Memory B cell (primary cell): ENCODE measurements at places on chromosomes 13 and 19.

- no peak for DNase-seq
Measured at GRCh38 chr19:15137777-15138176, 30.6 kb downstream of the SYDE1 start.

GRCh38 chr19:1017115-1017905, 3.6 kb downstream of the TMEM259 start:
- no peak for DNase-seq

DNA sequence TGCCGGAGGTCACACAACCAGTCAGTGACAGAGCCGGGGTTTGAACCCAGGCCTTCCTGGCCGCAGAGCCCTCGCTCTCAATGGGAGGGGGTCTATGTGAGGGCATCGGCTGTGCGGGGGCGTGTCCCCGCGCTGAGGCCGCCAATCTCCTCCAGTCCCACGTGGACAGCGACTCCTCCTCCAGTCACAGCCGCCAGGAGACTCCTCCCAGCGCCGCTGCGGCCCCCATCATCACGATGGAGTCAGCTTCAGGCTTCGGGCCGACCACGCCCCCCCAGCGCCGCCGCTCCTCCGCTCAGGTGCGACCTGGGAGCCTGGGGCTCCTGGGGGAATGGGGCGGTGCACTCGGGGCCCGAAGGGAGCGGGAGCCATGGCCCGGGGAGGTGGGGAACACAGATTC, 6.0 kb downstream of the SPRED3 start:
- DNase-seq = no peak

- DNase-seq = no peak
Measured at GRCh38 chr13:71148396-71148795, 718.6 kb downstream of the DACH1 start.

- DNase-seq = peak; percentile 45
Measured at GRCh38 chr19:33430674-33431277, 57.3 kb downstream of the CEBPG start.

- DNase-seq = no peak
Measured at GRCh38 chr13:52945348-52945747, 83.3 kb upstream of the OLFM4 start.

DNA sequence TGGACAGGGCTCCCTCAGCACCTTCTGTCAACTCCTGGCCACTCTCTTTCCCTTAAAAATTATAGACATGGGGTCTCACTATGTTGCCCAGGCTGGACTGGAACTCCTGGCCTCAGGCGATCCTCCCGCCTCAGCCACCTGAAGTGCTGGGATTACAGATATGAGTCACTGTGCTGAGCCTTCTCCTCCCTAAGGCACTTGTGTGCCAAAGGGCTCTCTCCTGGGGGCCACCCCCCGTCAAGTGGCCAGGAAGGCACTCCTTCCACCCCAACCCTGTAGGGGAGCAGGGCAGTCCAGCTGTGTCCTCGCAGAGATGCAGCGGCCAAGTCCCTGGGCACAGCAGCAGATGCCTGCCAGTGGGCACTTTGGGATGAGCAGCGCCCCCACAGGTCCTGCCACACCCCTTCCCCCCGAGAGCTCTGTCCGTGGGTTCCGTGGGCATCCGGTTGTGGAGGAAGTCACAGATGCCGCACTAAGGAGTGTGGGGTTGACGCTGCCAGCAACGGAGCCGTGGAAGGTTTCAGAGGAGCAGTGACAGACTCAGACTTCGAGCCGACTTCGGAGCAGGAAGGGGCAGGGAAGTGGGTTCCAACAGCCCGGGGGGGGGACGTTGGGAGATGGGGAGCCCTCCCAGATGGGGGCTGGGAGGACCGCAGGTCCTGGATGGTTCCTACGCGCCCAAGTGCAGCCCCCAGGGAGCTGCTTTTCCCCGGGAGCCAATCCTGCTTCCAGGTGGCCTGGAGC, 3.3 kb upstream of the UQCR11 start:
- no peak for DNase-seq

DNA sequence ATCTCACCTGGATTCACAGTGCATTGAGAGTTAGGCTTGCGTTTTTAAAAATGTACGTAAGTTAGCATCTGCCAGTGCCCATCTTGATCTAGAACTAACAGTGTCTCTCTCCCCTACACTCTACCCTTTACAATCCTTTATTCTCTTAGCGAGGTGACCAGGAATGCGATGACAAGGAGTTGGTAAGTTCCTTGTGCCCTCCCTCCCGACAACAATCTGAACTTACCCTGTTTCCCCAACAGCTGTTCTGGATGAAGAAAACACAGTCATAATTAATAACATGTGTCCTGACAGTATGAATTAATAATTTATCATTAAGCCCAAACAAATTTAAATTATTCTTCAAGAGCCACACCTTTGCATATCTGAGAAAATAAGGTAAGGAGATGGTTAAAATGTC, 6.3 kb downstream of the TSHZ3 start:
- DNase-seq = no peak

- DNase-seq = no peak
Measured at GRCh38 chr13:106374631-106375030, 160.8 kb downstream of the EFNB2 start.

DNA sequence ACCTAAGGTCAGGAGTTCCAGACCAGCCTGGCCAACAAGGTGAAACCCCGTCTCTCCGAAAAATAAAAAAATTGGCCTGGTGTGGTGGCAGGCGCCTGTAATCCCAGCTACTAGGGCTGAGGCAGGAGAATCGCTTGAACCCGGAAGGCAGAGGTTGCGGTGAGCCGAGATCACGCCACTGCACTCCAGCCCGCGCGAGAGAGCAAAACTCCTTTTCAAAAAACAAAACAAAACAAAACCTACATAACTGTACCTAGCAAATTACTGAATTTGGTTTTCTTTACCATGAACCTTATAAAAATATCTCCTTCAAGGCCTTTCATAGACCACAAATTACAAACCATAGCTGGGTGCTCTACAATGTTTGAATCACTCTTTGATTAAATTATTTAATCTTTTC, 760 bp downstream of the ZNF91 start:
- peak; percentile 18 for DNase-seq

GRCh38 chr19:14006766-14007562, 844 bp upstream of the RFX1 start:
- DNase-seq = no peak

DNA sequence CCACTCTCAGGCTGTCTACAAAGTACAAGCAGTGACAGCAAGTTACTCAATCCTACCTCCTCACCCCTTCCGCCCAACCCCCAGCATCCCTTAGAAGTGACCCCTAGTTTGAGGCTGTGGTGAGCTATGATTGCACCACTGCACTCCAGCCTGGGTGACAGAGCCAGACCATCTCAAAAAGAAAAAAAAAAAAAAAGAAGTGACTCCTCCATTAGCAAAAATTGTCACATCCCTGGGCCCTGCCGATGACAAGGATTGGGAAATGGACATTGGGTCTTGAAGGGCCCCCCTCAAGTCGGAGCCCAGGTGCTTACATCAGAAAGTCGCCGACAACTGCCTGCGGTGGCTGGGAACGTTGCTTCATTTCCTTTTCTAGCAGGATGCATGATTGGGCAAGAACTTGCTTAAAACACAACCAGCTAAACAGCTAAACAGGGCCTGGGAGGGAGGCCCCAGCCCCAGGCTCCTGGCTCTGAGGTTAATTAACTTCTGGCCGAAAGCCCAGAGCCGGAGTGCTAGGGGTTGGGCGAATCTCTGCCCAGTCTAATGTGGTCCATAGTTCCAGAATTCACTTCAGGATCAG, 15.3 kb downstream of the RAB3D start:
- DNase-seq = no peak

- no peak for DNase-seq
Measured at GRCh38 chr13:27967736-27968315, 1.3 kb downstream of the CDX2 start.

DNA sequence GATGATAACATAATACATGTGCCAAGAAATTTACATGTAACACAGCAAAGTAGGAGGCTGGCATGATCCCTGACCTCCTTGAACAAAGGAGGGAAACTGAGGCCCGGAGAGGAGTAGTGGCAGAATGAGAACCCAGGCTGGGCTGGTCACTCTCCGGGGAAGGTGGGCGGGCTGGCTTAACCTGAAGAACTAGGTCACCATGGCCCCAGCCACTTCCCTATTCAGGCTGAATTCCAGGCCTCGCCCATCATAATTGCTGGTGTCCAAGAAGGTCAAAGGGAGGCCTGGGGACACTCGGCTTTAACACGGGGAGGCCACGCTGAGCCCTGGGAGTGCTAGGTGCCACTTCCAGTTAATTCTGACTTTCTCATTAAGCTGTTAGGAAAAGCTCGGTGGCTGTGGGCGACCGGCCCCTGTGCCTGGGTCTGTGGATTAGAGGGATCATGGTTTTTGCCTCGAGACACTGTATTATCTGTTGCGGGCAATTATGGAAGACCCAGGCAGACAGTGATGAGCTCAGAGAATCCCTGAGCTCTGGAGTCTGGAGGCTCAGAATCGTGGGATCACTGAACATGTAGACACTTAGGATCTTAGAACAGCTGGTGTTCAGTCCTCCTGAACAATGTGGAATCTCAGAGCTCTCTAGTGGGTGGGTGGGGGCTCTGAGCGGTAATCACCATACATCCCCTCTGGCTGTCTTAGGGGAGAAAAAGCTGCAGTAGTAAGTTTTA, 5.0 kb upstream of the TINCR start:
- DNase-seq = no peak

GRCh38 chr19:46951171-46951986, 68.3 kb upstream of the NPAS1 start:
- DNase-seq = no peak

- no peak for DNase-seq
Measured at GRCh38 chr19:3142292-3142670, 6.4 kb downstream of the GNA15 start.

DNA sequence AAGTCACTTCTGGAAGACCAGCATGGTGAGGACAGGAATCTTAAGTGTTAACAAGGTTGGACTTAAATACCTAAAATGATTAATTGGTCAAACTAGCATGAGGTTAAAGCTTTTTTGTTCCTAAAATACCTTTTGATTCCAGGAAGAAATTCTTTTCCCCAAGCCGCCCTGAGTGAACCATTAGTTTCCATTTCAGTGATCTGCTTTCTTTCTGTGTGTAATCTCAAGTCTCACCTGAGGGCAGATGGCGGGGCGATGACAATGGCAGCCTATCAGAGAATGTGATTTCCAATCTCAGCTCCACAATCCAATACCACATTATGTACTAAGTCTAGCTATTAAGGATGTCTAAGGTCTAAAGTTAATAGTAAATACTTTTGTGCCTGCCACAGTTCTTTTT, 390.9 kb upstream of the SGCG start:
- no peak for DNase-seq
